Airway epithelial cell (primary cell): ENCODE measurements at places on chromosomes 6 and 20. TPM values are rescaled to one million over a fixed set of nuclear protein-coding genes. Genes with fewer than 3 reads are reported as not detected.

TRIM31 gene
- total RNA-seq: 0.05 TPM in 1 of 2 replicates, not detected in the other

C20orf173 gene
- total RNA-seq: not detected in 2 replicates

MLN gene
- not detected in 2 replicates for total RNA-seq

AHCY gene
- total RNA-seq: 255 and 273 TPM in 2 replicates

HLA-DQB2 gene
- total RNA-seq: not detected in 2 replicates

MOG gene
- total RNA-seq: not detected in 2 replicates

RAET1L gene
- 23.0 and 27.2 TPM in 2 replicates for total RNA-seq

DPPA5 gene
- total RNA-seq: not detected in 2 replicates

CST2 gene
- total RNA-seq: not detected in 2 replicates

CD83 gene
- total RNA-seq: 0.56 and 2.5 TPM in 2 replicates

MOCS1 gene
- total RNA-seq: 3.4 and 4.2 TPM in 2 replicates

PRDM13 gene
- total RNA-seq: not detected in 2 replicates

IP6K3 gene
- total RNA-seq: 0.07 TPM in 1 of 2 replicates, not detected in the other

GSTA1 gene
- 0.28 and 0.63 TPM in 2 replicates for total RNA-seq

TRIM15 gene
- total RNA-seq: not detected in 2 replicates

VGLL2 gene
- total RNA-seq: not detected in 2 replicates

ULBP2 gene
- total RNA-seq: 13.0 and 14.1 TPM in 2 replicates

RPS6KA2 gene
- total RNA-seq: 11.3 and 21.2 TPM in 2 replicates

TRERF1 gene
- 5.0 and 9.5 TPM in 2 replicates for total RNA-seq

PRELID3B gene
- 61.7 and 62.6 TPM in 2 replicates for total RNA-seq

PSORS1C2 gene
- total RNA-seq: 0.14 and 0.33 TPM in 2 replicates

DEF6 gene
- 37.3 and 40.5 TPM in 2 replicates for total RNA-seq

CLIC5 gene
- total RNA-seq: not detected in 2 replicates
